ENCODE measurements at places on chromosomes 2 and 18.

GRCh38 chr18:55731594-55732042 lies 143.6 kb upstream of the TCF4 start:
- DNase-seq, result no peak

DNA sequence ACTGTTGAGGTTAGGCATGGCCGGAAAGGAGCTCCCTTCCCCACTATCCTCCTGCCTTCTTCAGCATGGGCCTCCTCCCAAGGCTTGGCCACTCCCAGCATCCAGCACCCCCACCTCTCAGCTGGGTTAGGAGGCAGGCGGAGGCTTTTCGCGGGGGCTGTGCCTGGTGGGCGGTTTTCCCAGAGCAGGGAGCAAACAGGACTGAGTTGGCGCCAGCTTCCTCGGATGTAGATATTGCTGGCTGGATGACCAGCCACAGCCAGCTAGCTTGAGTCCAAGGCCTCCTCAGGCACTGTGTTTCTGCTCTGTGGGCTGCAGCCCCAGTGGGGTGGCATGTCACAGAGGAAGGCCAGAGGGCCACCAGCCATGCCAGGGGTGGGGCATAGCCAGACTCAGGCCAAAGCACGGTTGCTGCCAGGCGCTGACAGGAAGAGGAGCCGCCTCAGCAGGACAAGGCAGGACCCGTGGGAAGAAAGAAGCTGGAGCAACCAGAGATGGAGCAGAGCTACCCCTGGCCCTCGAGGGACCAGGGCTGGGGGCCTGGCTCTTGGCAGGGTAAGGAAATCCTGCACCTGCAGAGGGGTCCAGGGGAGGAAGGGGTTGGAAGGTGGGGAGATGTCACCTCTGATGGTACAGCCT lies at the start of gene TCF23:
Gene TCF23 (plus strand): TSS at position 204 of the 639 bp plus-strand sequence. CDS start 130 bp downstream, at position 334.
- no peak for DNase-seq

GRCh38 chr2:225937625-225938187 lies 538.2 kb downstream of the NYAP2 start:
- DNase-seq, result no peak

DNA sequence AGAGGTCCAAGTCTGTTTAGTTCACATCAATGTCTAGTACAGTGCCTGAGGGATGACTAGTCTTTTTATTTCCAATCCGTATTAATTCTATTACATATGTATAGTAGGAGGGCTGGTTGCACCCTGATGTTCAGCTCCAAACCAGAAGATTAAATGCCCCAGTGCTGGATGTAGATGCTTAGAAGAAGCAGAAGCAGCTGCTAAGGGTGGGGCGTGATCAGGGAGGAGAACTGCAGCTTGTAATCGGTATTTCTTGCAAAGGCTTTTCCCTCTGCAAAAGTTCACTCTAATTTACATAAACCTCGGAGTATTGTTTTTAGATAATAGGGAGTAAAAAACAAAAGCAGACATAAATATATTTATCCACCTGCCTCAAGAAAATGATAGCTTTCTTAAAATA lies 145.3 kb upstream of the ITGA4 start:
- no peak for DNase-seq

DNA sequence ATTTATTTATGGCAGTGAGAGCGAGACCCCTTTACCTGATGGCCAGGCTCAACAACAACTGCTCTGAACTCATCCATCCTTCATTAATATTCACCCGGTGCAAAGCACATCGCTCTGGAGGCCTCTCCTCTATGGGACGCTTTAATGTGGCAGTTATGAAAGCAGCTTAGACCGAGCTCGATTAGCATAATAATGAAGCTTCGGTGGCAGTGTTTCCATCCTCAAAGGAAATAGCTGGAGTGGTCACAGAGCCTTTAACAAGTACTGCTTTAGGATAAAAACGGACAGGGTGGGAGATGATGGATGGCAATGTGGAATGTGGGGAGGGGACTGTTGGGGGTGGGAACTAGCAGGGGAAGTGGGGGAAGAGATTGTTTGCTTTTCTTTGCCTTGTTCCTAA lies 243.9 kb downstream of the SLC4A3 start:
- no peak for DNase-seq

GRCh38 chr18:31554776-31555175 lies 36.9 kb upstream of the TTR start:
- DNase-seq, result no peak

DNA sequence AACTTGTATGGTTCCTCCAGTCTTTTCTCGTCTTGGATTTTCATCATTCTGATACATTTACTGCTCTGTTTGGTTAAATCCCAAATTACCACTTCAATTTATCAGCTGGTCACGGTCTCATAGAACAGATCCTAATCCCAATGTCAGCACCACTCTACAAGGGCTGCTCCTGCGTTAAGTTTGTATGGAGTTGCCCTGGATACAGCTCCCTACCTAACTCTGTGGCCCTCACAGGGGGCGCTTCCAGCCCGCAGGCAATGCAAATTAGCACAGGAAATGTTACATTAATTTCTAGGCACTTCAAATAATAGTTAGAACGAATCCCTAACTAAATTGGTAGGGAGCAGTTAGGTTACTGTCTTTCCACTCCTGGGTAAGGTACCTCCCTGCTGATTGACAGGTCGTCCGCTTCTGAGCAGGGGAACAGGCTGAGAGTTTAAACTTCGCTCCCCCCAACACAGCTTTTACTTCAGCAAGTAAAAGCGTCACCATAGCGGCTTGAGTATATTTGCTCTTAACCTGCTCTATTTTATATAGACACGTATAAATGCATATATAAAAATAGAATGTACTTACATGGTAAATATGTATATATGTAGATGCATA lies 238.5 kb upstream of the FANCL start:
- DNase-seq, result no peak

DNA sequence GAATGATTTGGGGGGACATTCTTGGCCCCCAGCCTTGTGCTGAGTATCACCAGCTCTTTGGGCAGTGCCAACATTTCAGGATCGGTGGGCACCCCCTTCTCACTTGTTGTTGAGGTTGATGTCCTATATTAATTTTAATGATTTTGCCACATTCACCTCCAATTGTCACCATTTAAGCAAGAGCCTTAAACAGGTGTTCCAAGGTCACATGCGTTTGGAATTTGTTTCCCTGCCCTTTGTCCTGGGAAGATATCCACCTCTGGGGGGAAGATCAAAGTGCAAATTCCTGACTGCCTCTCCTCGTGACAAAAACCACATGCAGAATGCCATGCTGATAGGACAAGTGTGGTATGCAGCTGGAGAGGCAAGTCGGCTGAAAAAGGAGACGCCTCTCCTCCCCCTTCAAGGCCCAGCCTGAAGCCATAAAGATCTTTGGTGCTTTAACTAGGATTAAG lies 72.5 kb upstream of the ID2 start:
- DNase-seq, result no peak

DNA sequence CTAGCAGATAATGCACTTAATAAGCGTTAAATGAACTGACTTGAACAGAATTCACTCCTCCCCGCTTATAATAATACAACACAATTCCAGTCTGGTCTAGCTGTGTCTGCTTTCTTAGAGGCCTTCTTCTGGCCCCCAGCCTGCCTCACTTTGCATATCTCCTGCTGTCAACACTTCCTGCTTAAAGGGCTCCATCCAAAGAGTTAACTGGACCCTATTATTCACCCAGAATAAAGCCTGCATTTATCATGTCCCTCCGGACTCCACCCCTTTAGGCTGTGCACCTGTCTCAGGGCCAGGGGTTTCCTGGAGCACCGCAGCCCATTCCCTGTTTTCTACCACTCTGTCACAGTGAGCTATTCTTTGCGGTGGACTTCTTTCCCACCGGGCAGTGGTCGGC lies 292.8 kb upstream of the FBXO11 start:
- no peak for DNase-seq

GRCh38 chr2:241149675-241149924 lies 328 bp upstream of the PASK start:
- DNase-seq, result no peak

- no peak for DNase-seq
These were observed at the start of gene IL1R1 for GRCh38 chr2:102141970-102142828. IL1R1 (plus strand) TSS chr2:102142746; CDS start chr2:102157725, 14,979 bp downstream.

DNA sequence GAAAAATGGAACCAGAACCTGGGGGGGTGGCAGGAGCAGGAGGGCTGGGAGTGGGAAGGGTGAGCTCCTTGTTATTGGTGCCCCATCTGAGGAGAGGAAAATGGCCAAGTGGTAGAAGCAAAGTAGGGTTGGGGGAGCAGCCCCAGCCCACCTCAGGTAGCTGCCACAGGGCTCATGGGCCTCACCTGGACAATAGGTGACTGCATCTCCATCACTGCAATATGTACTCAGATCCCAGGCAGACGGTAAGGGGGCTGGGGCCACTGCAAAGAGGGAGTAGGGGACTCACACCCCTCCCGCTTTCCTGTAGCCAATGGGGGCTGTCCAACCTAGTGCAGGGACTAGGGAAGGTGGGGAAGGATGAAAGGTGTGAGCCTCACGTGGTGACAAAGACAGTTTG lies 4.2 kb downstream of the C2orf81 start:
- DNase-seq, result no peak

DNA sequence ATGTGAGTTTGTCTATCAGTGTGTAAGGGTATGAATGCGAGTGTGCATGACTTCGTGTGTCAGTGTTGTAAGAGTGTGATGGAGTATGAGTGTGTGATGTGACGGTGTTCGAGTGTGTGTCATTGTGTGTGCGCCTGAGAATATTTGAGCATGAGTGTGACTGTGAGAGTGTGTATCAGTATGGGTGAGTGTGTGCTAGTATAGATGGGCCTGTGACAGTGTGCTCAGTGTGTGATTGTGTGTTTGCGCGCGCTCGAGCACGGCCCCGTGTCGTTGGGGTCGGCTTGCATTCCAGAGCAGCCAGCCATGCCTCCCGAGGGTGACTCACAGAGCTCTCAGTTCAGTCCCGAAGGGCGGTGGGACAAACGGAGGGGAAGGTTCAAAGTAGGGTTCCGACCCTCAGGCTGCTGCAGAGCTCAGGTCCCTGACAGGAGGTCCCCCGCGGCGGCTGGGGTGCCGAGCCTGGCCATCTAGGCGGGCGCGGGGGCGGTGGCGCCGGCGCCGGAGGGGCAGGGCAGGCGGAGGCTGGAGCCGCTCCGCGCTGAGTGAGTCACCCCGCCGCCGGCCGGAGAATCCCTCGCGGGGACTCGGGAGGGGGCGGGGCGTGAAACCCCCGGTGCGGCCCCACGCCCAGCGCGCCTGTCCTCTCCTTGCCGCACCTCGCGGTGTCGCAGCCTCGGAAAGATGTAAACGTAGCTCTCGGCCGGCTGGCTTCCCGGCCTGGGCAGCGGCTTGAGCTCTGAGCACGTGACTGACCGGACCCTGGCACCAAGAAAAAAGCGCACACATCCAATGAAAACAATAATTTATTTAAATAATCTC lies 3.8 kb downstream of the DLX2 start:
- DNase-seq, result no peak

DNA sequence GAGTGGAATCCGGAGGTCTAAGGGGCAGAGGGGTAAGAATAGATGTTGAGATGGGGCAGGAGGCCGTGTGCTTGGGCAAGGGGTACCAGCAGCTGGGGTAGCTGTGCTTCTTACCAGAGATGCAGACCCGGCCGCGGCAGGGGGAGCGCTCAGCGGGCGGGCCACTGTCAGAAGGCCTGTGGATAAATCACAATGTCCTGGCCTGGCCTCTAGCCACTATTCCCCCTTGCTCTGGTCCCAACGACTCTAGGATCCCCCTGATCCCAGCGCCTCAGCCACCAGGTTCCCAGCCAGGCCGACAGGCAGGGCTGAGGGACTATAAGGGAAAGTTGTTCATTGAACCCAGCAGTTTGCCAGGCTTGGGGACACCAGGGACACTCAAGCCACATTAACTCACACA lies 9.0 kb downstream of the WDR54 start:
- DNase-seq, result no peak

- DNase-seq, result no peak
These were observed 416.5 kb downstream of the SLC4A3 start for GRCh38 chr2:220043990-220044335.

- DNase-seq, result no peak
These were observed 71.2 kb upstream of the STPG4 start for GRCh38 chr2:47226132-47226922.

DNA sequence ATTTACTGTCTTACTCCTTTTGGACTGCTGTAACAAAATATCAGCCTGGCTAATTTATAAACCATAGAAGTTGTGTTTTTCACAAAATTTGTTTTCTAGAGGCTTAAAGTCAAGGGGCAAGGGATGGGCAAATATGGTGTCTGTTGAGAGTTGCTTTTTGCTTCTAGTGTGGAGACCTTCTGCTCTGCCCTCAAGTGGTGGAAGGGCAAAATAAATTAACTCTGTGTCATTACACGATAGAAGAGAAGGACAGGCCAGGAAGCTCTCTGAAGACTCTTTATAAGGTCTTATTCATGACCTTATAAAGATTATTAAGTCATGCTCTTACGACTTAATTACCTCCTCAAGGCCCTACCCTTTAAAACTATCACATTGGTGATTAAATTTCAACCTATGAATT lies 181.2 kb upstream of the LRATD1 start:
- no peak for DNase-seq

GRCh38 chr2:231185050-231185725 lies 13.2 kb upstream of the ARMC9 start:
- DNase-seq, result no peak

DNA sequence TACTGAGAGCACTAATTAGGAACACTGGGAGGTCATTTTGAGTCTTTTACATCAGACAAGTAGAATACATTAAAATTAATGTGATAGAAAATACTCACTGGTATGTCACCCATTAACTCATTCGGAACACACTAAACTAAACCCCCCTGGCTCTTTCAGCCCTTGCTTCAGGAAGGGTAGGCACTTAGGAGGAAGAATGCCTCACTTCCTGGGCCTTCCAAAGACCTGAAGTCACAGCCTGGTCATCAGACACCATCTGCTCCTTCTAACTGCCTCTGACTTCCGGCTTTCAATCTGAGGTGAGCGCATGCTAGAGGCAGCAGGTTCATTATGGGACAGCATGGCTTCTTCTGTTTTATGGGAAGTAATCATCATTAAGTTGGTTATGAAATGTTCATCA lies 451.4 kb downstream of the PID1 start:
- DNase-seq, result no peak
